ENCODE measurements at places on chromosomes 7 and 10. TPM values are rescaled to one million over a fixed set of nuclear protein-coding genes. Genes with fewer than 3 reads are reported as not detected.

The NUTM2B gene
- 0.86 TPM for total RNA-seq

DNA sequence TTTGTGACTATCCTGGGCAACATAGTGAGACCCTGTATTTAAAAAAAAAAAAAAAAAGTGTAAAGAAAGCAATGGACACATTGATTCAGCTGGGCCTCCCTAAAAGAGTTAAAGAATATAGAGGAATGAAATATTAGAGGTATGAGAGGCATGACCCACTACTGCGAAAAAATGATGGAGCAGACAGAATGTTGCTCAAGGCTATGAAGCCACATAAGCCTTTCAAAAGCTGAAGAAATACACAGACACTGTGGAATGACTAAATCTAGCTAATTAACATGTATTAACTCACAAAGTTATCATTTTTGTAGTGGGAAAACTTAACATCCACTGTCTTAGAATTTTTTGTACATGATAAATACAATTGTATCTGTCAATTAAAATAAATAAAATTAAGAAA lies 107.3 kb downstream of the HGF start:
- H3K4me3 ChIP-seq, result no peak overlapping the region
- H3K27ac ChIP-seq, result no peak overlapping the region
- H3K36me3 ChIP-seq, result no peaks in the 10 kb centered on the region
- H3K27me3 ChIP-seq, result no peaks in the 10 kb centered on the region
- no peaks in the 10 kb centered on the region for H3K4me1 ChIP-seq
- DNase-seq, result no peak

DNA sequence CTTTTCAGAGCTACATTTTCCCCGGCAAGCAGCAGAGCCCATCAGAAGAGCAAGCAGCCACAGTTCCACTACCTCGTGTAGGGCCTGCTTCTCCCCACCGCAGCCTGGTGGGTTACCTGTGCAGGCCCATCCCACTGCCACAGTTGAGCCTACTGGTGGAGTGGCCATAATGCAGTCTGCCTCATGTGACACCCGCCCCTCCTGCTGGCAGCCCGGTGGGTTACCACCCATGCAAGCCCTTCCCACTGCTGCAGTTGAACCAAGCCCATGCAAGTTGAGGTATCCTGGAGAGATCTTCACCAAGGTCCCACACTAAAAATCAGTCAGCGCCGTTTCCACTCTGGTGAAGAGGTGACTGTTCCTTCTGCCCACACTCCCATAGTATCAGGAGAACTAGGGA lies 32.1 kb upstream of the CNNM1 start:
- no peak overlapping the region for H3K27ac ChIP-seq
- no peaks in the 10 kb centered on the region for H3K4me1 ChIP-seq
- H3K4me3 ChIP-seq, result no peak overlapping the region
- H3K27me3 ChIP-seq, result no peaks in the 10 kb centered on the region
- H3K36me3 ChIP-seq, result no peaks in the 10 kb centered on the region

The C10orf71 gene
- total RNA-seq, result not detected

The SLC26A5 gene
- total RNA-seq, result not detected

DNA sequence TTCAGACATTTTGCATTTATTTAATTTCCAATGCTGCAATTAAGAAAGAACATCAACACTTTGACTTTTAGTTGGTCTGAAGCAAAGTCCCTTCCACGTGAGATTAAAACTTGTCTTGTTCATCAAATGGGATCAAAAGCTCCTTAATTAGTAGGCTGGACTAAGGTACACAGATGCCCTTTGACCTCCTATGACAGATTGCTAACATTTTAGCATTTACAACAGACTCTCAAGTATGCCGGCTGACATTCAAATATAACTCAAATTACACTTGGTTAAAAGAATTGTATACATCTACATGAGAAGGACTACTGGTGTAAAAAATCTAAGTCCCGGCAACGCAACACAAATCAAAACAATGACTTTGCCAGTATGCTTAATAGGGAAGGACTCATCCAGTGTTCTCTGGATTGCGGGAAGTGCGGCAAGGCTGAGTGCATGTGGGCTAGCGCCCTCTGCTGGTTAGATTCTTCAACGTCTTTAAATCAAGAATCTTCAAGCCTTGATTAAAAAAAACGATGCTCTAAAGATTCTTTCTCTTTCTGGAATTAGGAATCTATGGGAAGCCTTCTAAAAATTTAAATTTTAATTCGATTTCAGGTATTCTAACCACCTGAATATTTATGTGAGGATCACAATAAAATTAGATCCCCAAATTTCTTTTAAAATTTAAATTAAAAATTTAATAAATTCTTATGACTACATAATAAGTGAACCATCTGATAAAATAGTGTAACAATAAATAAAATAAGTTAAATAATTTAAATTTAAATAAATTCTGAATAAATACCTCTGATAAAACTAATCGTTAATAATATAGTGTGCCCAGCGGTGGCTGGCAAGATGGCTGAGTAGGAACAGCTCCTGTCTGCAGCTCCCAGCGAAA lies 444.7 kb downstream of the DGKB start:
- H3K36me3 ChIP-seq, result no peaks in the 10 kb centered on the region
- peak; percentile 79 for DNase-seq

DNA sequence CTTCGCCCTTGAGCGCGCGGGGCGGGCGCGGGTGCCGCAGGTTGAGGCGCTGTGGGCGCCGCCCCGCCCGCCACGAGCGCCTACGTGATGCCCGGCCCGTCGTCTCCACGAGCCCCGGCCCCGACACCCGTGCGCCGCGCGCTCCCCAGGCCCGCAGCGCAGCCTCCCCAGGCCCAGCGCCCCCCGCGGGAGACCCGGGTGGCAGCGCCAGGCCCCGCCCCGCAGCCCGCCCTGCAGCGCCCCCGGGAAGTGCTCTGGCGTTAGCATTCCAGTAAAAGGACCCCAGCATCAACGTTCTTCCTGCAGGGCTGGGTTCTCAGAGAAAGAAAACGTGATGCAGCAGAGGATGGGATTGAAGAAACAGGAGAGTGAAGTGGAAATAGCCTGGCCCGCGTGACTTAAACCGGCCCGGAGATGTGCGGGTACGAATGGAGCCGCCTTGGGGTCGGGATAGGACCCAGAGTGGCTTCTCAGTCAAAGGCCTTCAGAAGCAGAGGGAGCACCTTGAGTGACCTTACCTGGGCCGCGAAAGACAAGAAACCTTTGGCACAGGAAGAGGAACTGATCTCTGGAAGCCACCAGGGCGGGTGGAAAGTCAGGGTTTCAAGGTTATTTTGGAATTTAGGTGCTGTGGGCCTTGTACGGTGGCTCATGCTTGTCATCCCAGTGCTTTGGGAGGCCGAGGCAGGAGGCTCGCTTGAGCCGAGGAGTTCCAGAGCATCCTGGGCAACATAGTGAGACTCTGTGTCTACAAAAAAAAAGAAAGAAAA lies 1.8 kb downstream of the PFKP start:
- peak overlapping the region; percentile 94 for H3K4me3 ChIP-seq
- no peaks in the 10 kb centered on the region for H3K36me3 ChIP-seq
- DNase-seq, result no peak
- no peaks in the 10 kb centered on the region for H3K27me3 ChIP-seq

The PAPSS2 gene
- 93.2 TPM for total RNA-seq

DNA sequence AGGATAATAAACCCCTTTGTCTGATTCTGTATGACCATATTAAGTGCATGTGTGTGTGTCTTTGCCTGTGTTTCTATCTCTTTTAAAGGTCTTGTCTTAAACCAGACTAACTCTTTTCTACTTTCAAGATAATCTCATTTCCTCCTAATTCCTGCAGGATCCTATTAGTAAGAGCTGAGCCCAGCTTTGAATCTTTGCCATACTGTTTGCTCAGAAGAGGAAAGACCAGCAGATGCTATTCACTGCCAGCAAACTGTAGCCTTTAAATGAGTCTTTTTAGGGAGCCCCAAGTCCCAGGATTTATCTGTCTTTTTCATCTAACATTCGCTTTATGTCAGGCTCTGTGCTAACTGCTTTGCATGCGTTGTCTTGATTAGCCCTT lies 2.9 kb downstream of the GPR158 start:
- H3K27ac ChIP-seq, result no peak overlapping the region
- H3K4me1 ChIP-seq, result peaks cover 4% of the 10 kb centered on the region
- no peak overlapping the region for H3K4me3 ChIP-seq
- DNase-seq, result no peak
- H3K36me3 ChIP-seq, result no peaks in the 10 kb centered on the region

The POLR3A gene
- 22.1 TPM for total RNA-seq

The VSTM2A gene
- not detected for total RNA-seq

DNA sequence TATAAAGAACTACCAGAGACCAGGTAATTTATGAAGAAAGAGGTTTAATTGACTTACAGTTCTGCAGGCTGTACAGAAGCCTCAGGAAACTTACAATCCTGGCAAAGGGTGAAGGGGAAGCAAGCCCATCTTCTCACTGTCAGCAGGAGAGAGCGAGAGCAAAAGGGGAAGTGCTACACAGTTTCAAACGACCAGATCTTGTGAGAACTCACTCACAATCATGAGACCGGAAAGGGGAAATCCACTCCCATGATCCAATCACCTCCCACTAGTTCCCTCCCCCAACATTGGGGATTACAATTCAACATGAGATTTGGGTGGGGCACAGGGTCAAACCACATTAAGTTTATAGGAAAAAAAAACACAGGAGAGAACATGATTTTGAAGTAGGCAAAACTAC lies 222.1 kb upstream of the SHH start:
- no peaks in the 10 kb centered on the region for H3K36me3 ChIP-seq
- no peak for DNase-seq
- H3K27me3 ChIP-seq, result no peaks in the 10 kb centered on the region
- H3K27ac ChIP-seq, result no peak overlapping the region
- H3K4me3 ChIP-seq, result no peak overlapping the region

The EGR2 gene
- total RNA-seq, result 0.46 TPM

The MSMB gene
- total RNA-seq, result not detected

- no peak overlapping the region for H3K4me3 ChIP-seq
- peaks cover 9% of the 10 kb centered on the region for H3K4me1 ChIP-seq
- H3K36me3 ChIP-seq, result no peaks in the 10 kb centered on the region
- H3K27ac ChIP-seq, result no peak overlapping the region
- DNase-seq, result peak; percentile 73
- H3K27me3 ChIP-seq, result peaks cover 36% of the 10 kb centered on the region
Observed at GRCh38 chr7:133230591-133231194, 22.2 kb upstream of the EXOC4 start.

DNA sequence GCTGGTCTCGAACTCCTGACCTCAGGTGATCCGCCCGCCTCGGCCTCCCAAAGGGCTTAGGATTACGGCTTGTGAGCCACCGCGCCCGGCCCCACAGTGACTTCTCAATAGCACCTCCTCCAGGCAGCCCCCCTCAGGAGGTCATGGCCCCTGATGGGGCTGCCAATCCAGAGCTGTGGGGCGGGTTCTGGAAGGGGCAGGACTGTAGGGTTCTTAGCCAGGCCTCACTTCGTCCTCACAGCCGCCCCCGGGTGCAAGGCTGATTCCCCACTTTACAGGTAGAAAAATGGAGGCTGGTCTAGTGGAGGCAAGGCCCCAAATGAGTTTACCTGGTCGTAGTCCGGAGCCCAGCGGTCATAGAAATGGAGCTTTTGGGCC lies 638 bp downstream of the METTL27 start:
- no peak for DNase-seq
- H3K4me1 ChIP-seq, result peaks cover 2% of the 10 kb centered on the region
- peak overlapping the region; percentile 60 for H3K4me3 ChIP-seq

DNA sequence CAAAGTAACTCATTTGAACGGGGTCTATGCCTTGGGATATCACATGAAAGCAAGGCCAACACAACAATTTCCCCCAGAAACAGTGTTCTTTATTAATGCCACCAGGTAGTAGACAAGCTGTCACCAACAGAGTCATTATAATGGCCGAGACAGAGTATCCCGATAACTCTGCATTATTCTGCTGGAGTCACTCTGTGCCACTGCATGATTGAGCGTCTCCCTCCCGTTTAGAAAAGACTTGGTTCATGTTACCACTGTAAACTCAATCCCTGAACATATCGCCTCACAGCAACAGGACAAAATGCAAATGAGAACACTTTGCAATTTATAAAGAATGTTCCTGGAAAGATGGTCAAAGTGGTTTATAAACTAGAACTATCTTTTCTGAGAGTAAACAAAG lies 932.5 kb downstream of the GATA3 start:
- H3K27me3 ChIP-seq, result no peaks in the 10 kb centered on the region
- H3K36me3 ChIP-seq, result no peaks in the 10 kb centered on the region
- no peak for DNase-seq
- H3K4me1 ChIP-seq, result no peaks in the 10 kb centered on the region
- H3K27ac ChIP-seq, result no peak overlapping the region
- no peak overlapping the region for H3K4me3 ChIP-seq

- H3K27me3 ChIP-seq, result peaks cover 5% of the 10 kb centered on the region
- H3K4me1 ChIP-seq, result no peaks in the 10 kb centered on the region
- H3K4me3 ChIP-seq, result no peak overlapping the region
- DNase-seq, result peak; percentile 64
Observed at GRCh38 chr10:27783660-27784059, 38.0 kb upstream of the MKX start.

The JCAD gene
- 79.7 TPM for total RNA-seq

DNA sequence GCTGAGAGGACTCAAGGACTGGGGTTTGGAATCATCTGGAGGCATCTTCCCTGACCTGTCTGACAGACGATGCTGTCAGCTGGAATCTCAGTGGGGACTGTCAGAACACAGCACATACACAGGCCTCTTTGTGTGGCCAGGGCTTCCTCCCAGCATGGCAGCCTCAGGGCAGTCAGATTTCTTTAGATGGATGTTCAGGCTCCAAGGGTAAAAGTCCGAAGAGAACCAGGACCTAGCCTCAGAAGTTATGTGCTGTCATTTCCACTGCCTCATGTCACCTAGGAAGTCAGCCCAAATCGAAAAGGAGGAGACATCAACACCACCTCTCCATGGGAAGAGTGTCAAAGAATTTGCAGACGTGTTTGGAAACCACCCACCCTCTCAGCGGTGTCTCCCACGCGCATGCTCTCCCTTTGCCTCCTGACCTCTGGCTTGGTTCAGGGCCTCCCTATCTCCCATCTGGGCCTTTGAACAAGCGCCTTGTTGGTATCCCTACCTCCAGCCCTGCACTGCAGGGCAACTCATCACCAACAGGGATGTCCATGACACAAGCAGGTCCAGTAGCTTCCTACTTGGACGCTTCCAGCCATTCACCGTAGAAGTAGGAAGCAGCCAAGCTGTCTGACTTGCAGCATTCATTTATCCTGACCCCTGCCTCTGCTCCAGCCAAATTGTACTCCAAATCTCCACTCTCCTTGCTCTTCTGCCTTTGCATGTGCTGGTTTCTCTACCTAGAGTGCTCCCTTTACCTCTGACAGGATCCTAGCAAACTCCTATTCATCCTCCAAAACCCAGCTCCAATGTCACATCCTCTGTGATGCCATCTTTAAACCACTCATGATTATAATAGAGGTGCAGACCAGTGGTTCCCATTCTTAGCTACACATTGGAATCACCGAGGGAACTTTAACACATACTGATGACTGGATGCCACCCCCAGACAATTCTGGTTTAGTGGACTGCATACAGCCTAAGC lies 121.6 kb downstream of the OAT start:
- no peaks in the 10 kb centered on the region for H3K36me3 ChIP-seq
- no peak overlapping the region for H3K4me3 ChIP-seq
- no peaks in the 10 kb centered on the region for H3K27me3 ChIP-seq
- no peak overlapping the region for H3K27ac ChIP-seq

- DNase-seq, result peak; percentile 62
- no peak overlapping the region for H3K4me3 ChIP-seq
- H3K27me3 ChIP-seq, result no peaks in the 10 kb centered on the region
- peaks cover 2% of the 10 kb centered on the region for H3K36me3 ChIP-seq
- peaks cover 39% of the 10 kb centered on the region for H3K4me1 ChIP-seq
Observed at GRCh38 chr10:73819513-73820093, 8.2 kb upstream of the NDST2 start.

All from endothelial cell of umbilical vein (primary cell).